Activated CD8-positive, alpha-beta memory T cell treated with anti-CD3 and anti-CD28 coated beads, Interleukin-2, amount 50 U/mL, for 48 hours (primary cell): ENCODE measurements at places on chromosomes 11 and 22.

GRCh38 chr11:121291896-121292494 is 576 bp upstream of the SC5D start:
- no peak for DNase-seq

GRCh38 chr22:39294571-39295468 is 24.6 kb downstream of the RPL3 start:
- DNase-seq = no peak

DNA sequence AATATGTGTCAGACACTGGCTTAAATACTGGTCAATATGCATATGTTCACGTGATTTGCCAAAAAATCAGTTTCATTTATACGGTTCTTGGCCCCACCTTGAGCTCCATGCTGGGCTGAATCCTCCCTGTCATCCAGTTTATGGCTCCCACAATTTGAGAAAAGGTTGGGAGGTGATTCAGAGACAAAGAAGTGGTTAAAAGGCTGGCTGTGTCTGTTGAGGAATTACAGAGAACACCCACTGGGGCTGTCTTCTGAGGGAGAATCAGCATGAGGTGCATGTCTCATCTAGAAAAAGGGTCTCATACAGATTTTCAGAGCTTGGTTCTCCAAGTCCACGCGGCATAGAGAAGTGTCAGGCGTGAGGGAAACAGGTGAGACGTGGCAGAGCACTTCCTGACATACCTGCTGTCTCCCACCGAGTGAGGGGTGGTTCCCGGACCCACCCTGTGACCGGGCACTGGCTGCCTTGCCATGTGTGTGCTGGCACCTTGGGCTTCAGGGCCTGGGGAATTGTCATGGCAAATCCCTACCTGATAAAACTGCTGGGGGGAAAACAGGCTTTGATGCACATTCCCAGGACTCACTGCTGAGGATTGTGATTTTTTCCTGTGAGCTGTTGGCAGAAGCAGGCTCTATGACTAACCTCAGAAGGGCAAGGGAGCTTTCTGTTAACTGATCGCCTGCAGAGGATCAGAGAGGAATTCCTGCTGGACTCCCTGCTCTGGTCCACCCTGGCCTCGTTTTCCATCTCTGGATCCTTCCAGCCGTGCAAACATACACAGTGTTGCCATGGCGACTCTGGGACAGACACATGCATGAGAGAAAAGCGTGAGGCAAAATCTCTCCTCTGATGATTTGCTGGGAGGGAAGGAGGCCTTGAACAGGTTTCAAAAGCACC is 223.6 kb downstream of the ADAMTS15 start:
- DNase-seq = no peak

DNA sequence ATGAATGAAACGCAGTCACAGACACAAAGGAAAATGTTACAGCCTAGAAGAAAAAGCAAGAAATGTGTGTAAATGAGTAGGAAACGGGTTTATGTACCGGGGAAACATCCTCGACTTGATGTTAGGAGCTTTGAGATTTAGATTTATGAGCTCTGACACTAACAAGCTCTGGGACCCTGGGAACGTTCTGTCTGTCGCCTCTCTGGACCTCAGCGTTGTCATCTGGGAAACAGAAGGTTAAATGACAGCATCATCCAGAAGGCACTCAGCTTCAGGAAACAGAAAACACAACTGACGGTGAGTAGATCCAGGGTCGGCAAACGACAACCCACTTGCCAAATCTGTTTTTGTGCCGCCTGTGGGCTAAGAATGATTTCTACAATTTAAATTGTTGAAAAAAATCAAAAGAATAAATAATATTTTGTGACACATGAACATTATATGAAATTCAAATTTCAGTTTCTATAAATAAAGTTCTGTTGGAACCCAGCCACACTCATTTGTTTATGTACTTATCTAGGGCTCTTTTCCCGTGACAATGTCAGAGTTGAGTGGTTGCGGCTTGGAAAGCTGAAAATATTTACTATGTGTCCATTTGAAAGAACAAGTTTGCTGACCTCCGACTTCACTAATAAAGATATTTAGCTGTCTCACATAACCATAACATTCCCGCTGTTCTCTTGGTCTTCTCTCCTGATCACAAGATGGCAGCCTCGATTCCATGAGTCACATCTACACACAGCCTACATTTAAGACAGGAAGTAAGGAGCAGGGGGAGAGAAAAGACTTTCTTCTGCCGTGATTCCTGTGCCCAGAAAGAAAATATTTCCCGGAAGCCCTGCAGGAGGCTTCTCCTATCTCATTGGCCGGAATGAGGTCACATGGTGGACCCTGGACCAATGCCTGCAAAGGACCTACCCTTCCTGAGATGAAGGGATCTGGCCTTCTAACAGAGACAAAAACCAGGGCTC is 47.1 kb upstream of the SYT13 start:
- no peak for DNase-seq

DNA sequence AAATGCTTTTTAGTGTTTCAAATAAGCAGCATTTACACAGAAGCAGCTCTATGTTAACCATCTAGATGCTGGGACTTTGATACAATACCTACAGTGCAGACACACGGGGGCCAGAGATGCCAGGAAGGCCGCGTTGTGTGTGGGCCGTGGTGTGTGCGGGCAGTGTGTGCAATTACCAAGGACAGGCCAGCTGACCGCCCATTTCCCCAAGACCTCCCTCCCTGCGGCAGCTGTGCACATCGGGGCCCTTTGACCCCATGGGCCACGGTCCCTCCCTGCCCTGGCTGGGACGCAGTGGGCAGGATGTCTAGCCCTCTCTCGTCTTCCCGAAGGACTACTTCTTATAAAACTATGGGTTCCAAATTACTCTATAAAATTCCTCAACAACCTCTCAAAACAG is 38.4 kb downstream of the CLTCL1 start:
- no peak for DNase-seq

DNA sequence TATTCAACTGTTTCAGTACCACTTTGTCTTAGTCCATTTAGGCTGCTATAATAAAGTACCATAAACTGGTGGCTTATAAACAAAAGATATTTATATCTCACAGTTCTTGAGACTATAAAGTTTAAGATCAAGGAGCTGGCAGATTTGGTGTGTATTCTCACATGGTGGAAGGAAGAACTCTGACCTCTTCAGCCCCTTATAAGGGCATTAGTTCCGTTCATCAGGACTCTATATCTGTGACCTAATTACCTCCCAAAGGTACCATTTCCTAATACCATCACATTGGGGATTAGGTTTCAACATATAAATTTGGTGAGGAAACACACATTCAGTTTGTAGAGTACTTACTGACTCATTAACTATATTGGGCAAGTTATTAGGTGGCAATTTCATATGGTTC is 10.7 kb upstream of the ARL14EP start:
- no peak for DNase-seq

DNA sequence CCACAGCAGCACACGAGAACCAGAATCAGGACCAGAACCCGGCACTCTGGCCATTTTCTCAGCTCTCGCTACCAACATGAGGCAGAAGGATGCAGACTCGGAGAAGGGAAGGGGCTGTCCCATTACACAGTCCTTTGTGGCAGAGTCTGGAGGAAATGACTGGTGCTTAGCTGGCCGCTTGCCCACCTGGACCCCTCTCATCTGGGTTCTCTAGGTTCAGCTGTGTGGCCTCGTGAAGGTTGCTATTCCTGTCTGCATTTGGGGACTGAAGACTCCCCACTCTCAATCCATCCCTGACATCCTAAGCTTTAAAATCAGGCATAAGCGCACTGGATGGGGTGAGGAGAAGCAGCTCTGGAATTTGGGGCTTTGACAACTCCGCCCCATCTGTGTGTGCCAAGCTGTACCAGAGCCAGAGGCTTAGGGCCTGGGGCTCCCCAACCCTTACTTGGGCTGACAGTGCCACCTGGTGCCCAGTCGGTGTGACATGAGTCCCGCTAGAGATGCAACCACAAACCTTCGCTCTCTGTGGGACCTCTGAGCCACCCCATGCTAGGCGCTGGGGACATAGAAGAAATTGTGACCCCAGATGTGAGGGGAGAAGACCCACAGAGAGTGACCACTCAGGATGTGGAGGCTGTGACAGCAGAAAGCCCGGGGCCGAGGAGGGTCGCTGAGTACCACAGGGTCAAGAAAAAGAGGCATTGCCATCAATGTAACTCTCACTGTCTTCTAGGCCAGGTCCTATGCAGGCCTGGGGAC is 35.8 kb upstream of the FCHSD2 start:
- DNase-seq = peak; percentile 82

DNA sequence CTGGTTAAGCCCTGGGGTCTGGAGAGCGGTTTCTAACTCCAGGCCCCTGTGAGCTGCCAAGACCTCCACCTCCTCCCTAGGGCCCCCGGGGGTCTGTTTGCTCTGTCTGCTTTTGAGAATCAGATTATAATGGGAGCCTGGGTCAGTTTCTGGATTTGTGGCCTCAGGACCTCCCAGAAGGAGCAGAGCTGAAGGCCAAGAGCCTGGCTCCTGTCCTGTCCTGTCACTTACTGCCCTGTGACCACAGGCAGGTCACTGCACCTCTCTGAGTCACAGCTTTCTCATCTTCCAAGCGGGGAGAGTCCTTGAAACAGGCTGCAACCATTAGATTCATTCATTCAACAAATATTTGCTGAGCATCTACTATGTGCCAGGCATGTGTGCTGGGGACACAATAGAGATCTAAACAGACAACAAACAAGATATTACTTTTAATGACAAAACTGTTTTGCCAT is 87.3 kb upstream of the FGF3 start:
- DNase-seq = no peak

- peak; percentile 45 for DNase-seq
Observed at GRCh38 chr11:76806608-76807205, 23.6 kb downstream of the TSKU start.

GRCh38 chr11:61540528-61540927 is 32.0 kb downstream of the LRRC10B start:
- DNase-seq = no peak

- DNase-seq = no peak
Observed at GRCh38 chr11:118744046-118744445, 46.9 kb downstream of the DDX6 start.

DNA sequence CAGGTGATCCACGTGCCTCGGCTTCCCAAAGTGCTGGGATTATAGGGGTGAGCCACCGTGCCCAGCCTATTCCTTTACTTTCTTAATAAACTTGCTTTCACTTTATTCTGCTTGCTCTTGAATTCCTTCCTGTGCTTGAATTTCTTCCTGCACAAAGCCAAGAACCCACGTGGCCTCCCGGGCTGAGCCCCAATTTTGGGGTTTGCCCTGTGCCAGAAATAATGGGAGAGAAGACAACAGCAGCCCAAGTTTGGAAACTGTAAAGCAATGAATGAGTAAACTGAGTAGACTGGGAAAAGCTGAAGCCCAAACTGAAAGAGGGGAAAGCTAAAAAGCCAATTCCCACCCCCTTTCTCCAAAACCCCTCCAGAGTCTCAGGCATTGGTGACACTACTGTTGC is 136.4 kb downstream of the NECTIN1 start:
- no peak for DNase-seq

DNA sequence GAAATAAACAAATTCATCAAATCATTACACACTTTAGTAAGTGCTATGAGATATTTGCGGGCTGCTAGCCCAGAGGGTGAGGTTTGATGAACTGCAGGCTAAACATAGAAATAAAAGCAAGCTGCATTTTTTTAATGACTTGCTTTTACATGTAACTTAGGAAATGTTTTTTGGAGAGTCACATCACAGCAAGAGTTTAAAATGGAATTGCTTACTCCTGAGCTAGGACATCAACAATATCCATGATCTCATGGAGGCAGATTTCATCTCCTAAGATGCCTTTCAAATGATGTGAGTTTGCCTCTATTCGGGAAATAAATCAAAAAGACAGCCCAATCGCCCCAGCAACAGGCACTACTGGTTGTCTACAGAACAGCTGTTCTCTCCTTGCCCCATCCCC is 73.4 kb upstream of the CD44 start:
- no peak for DNase-seq

DNA sequence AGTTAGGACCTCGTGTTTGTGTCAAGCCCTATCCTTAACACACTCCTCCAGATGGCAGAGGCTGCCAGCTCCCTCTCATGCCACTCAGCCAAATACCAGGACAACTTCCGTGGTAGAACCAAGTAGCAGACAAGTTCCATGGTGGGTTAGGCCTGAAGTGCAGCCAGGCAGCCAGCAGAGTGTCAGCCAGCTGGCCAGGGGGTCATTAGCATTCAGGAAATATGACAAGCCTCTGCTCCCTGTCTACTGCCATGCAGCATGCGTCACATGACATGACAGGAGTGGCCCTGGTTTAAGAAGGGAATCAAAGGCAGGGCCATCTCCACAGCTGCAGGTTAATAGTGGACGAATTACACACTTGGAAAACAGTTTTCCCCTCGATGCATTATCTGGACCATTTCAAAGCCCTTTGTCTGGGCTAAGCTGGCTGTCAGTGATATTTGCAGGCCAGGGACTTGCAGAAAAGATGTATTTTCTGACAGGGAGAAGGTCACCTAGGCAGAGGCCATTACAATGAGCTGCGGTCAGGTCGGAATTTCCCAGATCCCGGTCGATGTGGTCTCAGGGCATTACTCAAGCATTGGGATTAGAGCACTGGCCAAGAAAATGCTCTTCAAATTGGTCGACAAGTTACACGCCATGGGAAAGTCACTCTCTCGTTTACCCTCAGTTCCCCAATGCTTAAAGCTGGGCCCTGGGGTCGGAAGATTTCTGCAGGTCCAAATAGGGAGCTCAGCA is 461.7 kb upstream of the CADM1 start:
- DNase-seq = no peak

DNA sequence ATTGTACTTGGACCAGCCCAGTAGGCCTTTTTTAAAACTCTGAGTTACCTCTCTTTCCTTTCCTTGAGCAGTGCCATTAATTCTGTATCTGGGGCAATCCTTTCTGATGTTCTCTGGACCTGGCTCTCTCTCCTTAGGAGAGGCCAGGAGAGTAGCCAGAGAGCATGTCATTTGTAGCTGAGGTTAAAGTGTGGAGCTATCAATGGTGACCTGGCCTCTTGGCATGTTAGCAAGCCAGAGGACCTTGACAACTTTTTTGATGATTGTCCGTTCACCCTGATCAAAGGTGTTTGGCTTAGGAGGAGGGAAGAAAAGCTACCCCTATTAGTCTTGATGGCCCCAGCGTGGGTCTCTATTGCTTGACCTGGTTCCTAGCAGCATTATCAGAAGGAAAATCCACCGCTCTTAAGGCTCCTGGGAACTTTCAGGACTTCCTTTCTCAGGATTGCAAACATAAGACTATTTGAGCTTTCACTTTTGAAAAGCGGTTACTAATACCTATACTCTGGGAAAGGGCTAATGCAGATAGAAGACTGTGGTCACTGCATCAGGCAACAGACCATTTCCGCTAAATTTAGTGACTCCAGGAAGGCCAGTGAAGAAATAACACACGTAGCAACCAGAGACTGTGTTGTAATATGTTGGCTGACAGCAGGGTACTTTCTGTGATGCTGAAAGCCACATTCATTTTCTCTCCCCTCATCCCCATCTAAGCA is 18.2 kb downstream of the LIMK2 start:
- DNase-seq = no peak

DNA sequence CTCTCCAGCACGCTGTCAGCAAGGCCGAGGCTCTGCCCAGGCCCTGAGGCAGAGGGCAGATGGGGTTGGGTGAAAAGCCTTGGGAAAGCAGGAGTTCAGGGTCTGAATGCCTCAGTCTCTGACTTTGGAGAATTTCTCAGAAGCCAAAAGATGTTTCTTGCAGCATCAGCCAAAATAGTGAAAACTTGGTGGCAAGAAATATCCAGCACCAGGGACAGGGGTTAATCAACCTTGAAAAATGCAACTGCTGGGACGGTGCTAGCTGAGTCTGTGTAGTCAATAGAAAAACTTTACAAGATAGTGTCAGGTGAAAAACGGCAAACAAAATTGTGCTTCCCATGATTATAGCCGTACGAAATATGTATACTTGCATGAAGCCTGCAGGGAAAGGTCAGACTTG is 1.4 kb upstream of the ABCC8 start:
- no peak for DNase-seq

- DNase-seq = no peak
Observed at GRCh38 chr11:93715797-93716396, 25.4 kb downstream of the TAF1D start.
